ENCODE measurements at places on chromosomes 3 and 15.

GRCh38 chr3:150414258-150414657, 6.2 kb downstream of the TSC22D2 start:
- DNase-seq: no peak

DNA sequence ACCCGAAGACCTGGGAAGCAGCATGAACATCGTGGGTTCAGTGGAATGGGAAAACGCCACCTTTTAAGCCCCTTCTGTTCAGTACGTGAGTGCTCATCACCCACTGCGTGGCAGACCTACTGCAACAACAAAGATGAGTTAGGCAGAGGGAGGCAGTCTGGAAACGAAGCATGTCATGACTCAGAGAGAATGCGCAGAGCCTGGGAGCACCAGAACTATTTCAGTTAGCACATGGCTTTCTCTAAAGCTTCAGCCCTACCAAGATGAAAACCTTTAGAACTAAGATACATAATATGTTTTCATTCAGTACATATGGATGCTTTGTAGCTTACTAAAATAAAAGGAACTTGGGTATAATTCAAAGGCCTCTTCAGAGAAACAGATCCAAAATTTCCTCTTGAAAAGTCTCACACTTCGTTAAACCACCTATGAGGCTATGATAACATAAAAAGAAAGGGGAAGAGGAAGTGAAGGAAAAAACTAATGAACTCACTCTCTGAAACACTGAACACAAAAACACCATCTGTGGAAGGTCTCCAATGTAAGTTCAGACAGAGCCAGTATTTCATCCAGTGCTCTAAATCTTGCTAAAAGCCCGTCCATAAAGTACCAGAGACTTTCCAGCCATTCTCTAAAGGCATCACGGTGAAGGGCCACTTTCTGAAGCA, 140.1 kb downstream of the OCA2 start:
- DNase-seq: no peak

DNA sequence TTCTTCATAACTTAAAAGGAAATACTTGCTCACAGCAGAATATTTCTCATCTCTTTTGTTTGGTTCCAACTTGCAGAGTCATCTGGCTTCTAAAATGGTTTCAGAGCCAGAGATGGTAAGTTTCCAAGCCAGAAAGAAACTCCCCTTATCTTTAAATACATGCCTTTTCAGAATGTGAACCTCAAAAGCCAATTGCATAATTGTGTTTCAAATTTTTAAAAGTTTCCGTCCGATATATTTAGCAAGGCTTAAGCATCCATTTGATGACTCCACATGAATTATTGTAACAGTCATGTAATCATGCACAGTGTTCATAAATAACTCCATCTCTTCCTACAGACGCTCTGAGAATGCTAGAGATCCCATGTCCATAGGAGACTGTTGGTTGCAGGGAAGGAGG, 40.6 kb upstream of the C3orf80 start:
- DNase-seq: no peak

DNA sequence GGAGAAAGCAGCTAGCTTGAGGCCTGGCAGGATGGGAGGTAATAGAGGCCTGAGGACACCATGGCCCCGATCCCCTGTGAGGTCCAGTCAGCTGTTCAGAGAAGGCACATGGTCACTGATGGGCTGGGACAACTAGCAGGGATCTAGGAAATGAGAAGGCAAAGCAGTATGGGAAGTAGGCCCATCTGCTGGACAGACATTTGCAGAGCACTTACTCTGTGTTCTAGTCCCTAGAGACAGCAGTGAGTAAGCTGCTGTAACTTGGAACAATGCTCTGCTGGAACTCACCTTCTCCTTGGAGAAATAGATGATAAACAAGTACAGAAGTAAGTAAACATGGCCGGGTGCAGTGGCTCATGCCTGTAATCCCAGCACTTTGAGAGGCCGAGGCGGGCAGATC, 7.1 kb downstream of the ECE2 start:
- DNase-seq: no peak

DNA sequence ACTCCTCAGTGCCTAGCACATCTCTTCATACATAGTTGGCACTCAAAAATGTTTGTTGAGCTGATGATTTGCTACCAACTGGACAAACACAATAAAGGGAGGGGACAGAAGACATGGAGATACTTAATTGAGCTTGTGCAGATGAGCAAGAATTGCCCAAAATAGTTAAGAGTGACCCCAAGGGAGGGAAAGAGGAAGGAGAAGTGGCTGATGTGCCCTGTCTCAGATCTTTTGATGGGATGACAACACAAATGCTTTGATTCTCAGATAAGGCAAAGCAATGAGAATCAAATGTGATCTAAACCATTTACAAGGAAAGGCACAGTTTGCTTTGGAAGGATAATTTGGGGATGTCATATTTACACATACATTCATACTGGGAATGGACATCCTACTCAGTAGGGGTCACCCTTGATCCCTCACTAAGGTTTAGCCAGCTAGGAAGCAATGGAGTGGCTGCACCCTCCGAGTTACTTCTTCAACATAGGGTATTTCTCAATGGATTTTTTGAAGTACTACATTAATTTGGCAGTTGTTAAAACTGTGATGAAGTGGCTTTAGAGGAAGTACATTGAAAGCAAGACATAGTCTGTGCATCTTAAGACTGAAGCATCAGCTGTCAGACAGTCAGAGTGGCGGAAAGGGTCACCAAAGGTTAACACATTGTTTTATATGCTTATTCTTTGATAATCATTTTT, 21.9 kb upstream of the SSR3 start:
- DNase-seq: no peak

DNA sequence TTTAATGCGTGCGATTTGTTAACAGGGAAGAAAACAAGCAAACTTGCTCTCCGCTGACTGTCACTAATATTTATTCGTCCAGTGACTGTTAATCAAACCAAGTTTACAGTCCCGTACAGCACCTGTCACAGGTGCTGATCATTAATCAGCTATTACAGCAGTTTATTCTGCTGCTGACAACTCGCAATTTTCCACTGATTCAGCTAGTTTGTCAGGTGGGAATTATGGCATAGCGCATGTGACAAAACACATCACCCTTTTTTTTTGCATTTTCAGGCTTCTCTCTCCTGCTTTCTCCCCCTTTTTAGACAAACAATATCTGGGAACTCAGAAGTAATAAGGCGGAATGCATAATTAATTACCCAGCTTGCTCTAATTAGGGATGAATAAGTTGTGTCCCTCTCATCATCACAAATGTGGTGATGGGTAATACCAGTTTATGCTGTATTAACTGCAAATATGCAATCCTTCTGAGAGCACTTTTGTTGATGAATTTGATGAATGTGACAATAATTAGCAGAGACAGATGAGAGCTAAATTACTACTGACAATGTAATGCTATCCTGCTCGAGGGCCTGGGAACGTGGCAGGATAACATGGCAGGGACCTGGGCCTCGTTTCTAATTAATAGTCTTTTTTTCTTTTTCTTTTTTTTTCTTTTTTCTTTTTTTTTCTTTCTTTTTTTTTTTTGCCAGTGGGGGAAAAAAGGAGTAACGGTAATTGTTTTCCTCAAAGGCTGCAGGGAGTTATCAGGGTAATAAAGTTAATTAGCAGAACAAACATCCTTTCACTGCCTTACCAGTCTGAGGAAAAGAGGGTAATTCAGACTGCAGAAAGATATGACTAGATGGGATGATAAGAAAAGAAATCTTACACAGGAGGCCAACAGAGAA, 150.3 kb upstream of the SOX2 start:
- DNase-seq: no peak

- DNase-seq: no peak
Measured at GRCh38 chr15:75532413-75533250, 46.5 kb downstream of the PTPN9 start.

GRCh38 chr3:141845407-141846049, 30.9 kb upstream of the ATP1B3 start:
- peak; percentile 8 for DNase-seq

DNA sequence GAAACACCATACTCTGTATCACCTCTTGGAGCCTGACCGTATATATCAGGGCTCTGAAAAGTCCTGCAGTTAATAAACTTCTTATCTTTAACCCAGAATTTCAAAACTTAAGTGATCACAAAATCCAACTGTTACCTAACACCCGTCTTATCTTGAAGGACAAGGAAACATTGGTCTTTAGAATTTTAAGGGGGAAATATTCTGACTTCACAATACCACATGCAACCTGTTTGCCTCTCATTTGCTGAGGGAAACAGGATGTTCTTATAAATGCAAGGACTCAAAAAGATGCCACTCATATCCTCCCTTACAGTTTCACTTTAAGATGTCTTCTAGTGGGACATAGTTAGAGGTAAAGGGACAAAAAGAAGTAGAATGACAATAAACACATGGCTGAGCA, 67.9 kb downstream of the CRTC3 start:
- no peak for DNase-seq

DNA sequence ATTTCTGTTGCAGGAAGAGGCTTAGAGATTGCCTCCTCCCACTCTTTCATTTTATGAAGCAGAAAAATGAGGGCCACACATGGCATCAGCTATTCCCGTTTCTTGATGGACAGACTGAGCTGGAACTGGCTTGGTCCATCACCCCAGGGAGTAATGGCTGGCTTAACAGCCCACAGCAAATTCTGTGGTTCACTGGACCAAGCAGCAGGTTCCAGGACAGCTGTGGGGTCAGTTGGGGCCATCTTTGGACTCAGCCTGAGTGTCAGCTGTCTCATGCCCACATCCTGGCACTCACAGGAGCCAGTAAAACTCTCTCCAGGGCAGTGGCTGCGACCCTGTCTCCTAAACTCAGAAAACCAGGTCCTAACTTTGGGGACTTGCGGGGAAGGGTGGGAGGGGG, 36.5 kb downstream of the ZDHHC19 start:
- no peak for DNase-seq

DNA sequence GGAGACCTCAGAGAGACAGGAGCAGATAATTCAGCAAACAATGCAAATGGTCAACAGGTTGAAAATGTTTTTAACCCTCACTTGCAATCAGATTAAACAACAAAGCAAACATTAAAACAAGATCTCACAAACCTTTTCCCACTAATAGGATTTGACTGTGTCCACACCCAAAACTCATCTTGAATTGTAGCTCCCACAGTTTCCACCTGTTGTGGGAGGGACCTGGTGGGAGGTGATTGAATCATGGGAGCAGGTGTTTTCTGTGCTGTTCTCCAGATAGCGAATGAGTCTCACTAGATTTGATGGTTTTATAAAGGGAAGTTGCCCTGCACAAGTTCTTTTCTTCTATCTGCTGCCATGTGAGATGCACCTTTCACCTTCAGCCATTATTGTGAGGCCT, 1.3 kb upstream of the LYSMD4 start:
- no peak for DNase-seq

- DNase-seq: peak; percentile 15
Measured at GRCh38 chr3:196097373-196098154, 15.7 kb upstream of the TFRC start.

DNA sequence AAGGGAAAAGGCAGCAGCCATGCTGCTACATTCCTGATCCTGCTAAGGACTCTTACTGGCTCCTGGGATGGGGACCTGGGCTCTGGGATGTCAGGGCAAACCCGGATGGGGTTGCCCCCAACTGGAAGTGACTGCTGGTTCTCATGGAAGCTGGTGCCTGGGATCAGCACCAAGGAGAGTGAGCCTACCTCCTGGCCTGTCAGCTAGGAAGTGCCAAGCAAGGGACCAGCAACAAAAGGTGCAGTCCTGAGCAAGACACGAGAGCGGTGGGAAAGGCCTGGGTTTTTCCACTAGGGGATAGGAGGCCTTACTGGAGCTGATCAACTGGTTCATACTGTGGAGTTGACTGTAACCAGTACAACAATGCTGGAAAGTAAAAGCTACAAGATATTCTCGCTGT, 47.9 kb upstream of the SYNM start:
- no peak for DNase-seq

DNA sequence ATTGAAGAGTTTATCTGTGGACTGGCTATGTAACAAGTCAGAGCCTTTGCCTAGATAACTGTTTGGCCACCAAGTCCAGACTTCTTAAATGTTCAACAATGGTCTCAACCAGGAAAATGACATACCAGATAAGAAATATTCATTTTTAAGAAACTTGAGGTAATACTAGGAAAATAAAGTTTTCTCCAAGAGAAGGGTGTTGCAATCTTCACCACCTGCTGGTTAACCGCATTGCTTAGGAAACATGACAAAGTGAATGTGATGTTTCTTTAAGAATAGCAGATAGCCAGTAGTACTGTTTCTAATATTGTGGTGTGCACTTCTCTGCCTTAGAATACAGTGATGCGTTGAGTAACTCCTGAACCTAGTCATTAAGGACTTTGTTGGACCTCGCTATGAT, 321.5 kb upstream of the CADM2 start:
- no peak for DNase-seq

DNA sequence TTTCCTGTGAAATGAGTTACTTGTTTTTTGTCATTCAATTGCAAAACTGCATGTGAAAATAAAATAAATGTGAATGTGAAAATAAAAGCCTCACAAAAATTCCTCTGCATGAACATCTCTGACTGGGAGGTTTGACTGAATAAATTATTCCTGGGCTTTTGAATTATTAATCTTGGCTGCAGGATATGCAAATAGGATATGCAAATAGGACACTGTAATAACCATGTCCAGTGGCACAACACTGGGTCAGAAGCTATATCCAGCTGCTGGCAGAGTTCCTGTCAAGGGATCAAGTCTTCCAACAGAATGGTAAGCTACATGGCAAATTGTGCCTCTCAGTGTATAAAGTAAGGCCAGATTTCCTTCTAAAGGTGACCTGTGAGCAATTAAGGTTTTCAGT, at the start of gene SUCNR1:
Gene SUCNR1, plus strand, starts transcription at position 246 of the 400 bp plus-strand sequence. CDS start 6,250 bp downstream, outside the sequence.
- DNase-seq: no peak

DNA sequence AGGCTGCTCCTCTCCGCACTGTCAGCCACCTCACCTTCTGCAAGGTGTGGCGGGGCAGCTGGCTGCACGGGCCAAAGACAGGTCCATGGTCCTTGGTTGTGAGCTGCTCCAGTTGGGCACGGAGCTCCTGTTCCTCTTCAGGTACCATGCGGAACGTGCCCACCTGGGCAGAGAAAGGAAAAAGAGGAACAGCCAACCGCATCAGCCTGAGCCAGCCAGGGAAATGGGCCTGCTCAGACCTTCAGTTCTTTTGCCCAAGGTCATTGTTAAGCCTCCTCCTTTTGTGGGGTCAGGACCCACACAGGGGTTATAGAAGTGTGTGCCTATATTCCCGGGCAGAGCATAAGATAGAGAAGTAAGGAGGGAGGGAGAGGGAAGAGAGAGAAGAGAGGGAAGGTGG, 2.8 kb downstream of the RLBP1 start:
- DNase-seq: no peak

- no peak for DNase-seq
Measured at GRCh38 chr15:60423537-60423936, 25.8 kb upstream of the ANXA2 start.

DNA sequence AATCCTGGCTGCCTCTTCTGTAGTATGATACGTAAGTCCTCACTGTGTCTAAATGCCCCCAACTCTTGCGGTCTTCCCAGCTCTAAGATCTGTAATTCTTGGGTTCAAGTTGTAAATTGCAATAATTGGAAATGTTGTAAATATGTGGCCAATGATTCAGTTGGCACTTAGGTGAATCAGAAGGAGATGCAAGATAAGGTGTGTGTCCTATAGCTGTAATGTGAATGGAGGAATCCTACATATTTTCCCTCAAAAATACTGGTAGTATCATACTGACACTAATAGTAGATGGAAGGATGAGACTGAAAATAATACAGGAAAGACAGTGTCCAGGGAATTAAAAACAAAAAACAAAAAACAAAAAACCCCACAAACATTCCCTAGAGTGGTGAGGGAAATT, 3.5 kb upstream of the ST3GAL6 start:
- no peak for DNase-seq

All from stimulated activated CD4-positive, alpha-beta T cell treated with anti-CD3 and anti-CD28 coated beads, Interleukin-1b, Interleukin-23, amount 100 ng/mL, for 48 hours (primary cell).